ENCODE measurements at places on chromosomes 16 and 17.
A peak's percentile ranks its signal among the peaks of the same experiment; 100 is the strongest.

GRCh38 chr17:46732160-46732559, 86.3 kb downstream of the WNT3 start:
- DNase-seq = no peak

- no peak for DNase-seq
Observed at GRCh38 chr16:56198006-56198754, 6.9 kb downstream of the GNAO1 start.

- no peak for DNase-seq
Observed at GRCh38 chr16:30567991-30568638, 3.4 kb downstream of the ZNF688 start.

DNA sequence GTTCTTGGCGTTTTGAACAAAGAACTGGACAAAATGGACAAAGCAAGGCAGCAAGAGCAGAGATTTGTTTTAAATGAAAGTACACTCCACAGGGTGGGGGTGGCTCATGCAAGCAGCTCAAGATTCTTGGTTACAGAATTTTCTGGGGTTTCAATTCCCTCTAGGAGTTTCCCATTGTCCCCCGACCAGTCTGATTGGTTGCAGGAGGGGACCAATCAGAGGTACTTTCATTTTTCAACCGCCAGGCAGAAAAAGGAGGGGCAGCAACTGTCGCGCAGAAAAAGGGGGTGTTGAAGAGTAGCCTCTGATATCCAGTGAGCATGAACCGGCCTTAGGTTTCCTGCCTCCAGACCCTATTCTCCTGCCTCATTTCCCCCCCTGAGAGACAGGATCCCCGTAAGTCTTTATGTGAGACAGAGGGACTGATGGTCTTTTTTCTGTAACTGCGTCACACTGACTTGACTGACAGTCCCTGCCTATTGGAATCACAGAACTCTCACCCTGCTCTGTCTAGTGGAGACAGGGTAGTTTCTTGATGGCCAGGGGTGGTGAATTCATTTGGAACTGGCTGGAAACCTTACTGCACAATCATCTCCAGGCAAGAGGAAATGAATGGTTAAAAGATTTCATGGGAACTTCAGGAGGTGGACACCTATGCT, 59.4 kb upstream of the ALOX12 start:
- no peak for DNase-seq

GRCh38 chr16:381789-382717, at the start of gene PGAP6:
Gene PGAP6 (minus strand): TSS chr16:381978. CDS start chr16:381821, 157 bp downstream.
- peak; percentile 34 for DNase-seq

DNA sequence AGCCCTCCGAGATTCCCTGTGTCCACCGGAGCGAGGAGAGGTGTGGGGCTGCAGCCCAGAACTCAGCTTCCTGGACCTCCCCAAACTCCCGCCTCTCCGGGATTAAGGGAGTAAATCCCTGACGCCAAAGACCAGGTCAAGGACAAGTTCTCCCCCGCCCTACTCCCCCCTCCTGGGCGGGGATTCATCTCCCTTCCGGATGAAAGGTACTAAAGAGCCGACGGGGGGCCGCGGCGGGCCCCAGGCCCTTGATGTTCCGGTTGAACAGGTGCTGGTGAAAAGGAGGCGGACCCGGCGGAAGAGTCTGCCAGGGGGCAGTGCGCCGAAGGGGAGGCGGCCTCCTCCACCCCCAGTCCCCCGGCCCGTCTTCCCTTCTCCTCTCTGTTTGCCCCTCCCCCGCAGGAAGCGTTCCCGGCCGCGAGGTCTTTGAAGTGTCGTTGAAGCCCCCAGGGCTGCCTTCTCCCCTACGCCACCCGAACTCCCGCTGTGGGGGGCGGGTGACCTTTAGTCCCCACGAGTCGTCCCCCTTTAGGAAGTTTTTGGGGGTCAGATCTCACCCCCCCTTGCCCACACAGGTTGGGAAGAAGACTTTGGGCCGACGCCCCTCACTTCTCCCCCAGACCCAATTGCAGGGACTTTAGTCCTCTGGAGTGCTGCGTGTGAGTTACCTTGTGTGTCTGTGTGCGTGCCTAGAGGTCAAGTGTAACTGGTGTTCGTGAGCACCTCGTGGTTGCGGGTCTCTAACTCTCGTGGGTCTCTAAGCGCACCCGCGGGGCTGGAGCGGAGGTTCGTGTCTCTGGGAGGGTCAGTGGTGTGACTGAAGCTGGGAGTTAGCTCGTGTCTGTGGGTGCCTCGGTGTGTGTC, 1.1 kb upstream of the MLLT6 start:
- peak; percentile 42 for DNase-seq

- no peak for DNase-seq
Observed at GRCh38 chr17:11935734-11936406, 61.4 kb downstream of the ZNF18 start.

DNA sequence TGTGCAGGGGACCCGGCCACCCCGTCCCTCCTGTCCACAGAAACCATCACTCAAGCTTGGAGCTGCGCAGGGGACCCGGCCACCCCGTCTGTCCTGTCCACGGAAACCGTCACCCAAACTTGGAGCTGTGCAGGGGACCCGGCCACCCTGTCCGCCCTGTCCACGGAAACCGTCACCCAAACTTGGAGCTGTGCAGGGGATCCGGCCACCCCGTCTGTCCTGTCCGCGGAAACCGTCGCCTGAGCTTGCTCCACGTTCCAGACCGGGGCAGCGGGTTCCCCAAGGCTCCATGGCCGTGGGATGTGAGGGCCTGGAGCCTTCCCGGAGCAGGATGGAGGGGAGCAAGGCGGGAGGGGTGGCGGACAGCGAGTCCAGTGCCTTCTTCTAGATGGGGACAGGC, 25.2 kb downstream of the SOX8 start:
- no peak for DNase-seq

GRCh38 chr16:79393127-79393526, 207.4 kb downstream of the MAF start:
- no peak for DNase-seq

- DNase-seq = no peak
Observed at GRCh38 chr17:40063187-40063771, 514 bp downstream of the THRA start.

- no peak for DNase-seq
Observed at GRCh38 chr16:27383556-27384243, 18.3 kb upstream of the IL21R start.

GRCh38 chr17:80991645-80992076, at the start of gene CHMP6:
Gene CHMP6 (plus strand): TSS chr17:80991841. CDS start chr17:80991919, 78 bp downstream.
- DNase-seq = peak; percentile 32

DNA sequence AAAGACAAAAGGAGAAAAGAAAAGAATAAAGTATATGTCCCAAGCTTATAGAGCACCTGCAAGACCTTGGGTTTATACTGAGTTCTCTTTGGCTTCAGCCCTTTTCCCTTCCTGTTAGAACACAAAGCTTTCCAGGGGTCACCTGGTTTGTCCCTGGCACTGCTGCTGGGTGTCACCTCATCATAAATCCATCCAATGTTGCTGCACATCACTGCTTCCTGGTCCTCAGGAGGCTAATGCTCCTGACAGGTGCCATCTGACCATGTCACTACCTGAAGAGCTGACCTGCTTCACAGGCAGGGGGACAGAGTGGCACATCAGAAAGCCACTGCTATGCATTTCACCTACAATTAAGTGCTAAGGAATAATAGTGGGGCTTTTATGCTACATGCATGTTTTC, 164.6 kb upstream of the ELAC2 start:
- DNase-seq = no peak

DNA sequence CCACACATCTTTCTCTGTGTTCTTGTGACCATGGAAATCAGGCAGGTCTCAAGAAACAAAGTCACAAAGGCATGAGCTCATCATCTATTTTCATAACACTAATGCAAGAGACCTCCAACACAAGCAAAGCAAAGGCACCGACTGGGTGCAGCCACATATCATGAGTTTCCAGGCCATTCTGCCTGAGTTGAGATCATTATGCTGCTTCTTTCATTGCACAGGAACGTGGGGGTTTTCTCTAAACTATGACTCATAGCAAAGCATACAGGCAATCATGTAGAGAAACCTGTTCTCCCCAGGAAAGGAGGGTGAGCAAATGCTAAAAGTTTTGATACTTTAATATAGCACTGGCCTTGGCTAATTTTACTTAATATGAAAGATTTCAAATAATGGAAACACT, 60.7 kb downstream of the GRIN2A start:
- no peak for DNase-seq

- no peak for DNase-seq
Observed at GRCh38 chr16:1117176-1117900, 21.3 kb upstream of the C1QTNF8 start.

GRCh38 chr16:72841506-72841905, 206.4 kb downstream of the ZFHX3 start:
- DNase-seq = no peak

DNA sequence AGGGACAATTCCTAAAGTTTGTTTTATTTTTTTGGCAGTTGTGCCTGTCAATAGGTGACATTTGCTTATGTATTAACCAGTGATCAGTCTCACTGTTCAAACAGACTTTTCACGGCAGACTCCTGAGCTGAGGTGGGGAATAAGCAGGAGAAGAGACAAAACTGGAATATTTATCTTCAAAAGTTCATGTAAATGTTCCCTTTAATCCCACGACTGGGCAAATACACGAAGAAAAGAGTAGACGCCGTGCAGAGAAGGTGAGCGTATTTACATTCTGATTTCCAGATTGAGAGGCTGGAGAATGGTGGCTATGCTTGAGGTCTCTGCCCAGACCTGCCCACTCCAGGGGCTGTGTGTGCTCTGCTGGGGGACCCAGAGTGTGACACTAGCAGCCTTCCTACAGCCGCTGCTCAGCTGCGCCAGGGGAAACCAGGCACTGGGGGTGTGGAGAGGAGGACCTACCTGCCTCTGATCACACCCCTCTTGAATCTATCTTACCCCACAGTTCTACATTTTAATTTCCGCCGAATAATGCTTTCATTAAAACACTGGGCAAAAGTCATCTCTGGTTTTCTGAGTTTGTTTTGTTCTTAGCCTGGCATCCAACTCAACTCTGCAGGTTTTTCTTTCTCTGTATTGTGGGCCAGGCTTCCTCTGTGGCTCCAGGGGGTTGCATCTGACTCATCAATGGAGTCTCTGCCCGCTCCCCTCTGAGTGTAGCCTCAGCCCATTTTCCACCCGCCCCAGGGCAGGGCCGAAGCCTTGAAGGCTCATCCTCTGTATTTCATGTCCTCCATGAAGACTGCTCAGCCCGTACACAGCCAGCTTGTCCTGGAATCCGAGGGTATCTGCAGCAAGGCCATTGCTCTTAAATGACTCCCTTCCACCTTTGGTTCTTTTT, 237.1 kb downstream of the NTN1 start:
- no peak for DNase-seq

GRCh38 chr17:47288531-47289116, 35.0 kb downstream of the ITGB3 start:
- DNase-seq = no peak

- no peak for DNase-seq
Observed at GRCh38 chr17:491086-492021, 138.7 kb upstream of the RPH3AL start.

GRCh38 chr17:570388-570787, 144.3 kb downstream of the VPS53 start:
- DNase-seq = no peak

- DNase-seq = no peak
Observed at GRCh38 chr17:2636169-2636930, 42.9 kb downstream of the PAFAH1B1 start.

DNA sequence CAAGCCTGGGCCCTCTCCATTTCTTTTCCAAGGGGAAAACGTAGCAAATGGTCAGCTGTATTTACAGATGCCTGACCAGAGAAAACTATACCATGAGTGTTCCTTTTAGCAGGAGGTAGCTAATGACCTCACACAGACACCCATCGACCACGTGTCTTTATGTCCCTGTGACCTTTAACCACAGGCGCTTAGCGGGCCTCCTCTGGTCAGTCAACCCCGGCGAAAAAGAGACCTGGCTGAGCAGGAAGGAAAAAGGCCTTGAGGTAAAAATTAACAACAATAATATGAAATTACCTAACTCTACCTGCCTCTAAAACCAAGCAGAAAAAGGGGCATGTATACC, 9.1 kb downstream of the NUDT16L1 start:
- DNase-seq = no peak

DNA sequence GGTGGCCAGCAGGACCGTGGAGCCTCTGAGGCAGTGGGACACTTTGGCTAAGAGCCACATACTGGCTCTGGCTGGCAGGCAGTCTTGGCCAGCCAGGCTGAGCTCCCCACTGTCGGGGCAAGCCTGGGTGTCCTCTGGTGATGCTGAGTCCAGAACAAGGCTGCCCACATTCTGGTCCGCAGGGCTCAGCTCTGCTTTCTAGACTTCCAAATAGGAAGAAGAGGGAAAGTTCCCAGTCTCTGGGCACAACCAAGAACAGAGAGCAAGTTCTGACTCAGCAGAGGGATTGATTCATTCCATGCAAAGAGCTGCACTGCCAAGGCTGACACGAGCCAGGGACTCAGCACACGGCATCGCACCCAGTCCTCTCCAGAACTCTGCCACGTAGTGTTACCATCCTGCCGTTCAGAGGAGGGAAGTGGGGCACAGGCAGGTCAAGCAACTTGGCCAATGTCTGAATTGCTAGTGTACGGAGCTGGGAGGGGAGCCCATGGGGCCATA, 58.9 kb downstream of the NOS2 start:
- DNase-seq = no peak

- no peak for DNase-seq
Observed at GRCh38 chr16:368388-369158, 1.8 kb downstream of the MRPL28 start.

DNA sequence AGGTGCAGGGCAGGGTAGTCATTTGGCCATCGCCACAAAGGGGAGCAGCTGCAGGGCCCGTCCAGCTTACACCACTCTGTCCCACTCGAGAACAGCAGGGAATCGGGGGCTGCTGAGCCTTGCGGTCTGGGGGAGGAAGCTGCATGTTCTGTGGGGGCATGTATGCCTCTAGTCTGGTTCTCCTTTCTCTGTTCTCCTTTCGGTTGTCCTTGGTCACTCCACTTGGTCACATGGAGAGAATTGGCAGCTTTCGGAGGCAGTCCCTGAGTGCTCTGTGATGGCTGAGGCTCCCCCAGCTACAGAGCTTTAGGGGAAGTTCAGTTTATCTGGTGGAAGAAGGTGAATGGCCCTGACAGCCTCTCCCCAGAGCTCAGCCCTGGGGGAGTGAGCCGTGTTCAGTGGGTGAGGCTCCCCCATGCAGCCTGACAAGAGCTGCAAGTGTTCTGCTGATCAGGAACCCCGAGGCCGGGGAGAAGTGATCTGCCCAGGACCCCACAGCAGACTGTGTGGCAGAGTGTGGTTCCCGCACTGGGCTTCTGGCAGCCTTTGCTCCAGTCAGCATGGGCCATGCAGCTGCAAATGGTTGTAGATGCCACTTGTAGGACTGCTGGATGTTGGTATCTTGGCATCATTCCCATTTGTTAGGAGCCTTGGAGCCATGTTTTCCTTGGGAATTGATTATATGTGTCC, 22.3 kb upstream of the SMPD3 start:
- no peak for DNase-seq

- DNase-seq = no peak
Observed at GRCh38 chr17:36529121-36529520, 5.5 kb downstream of the MYO19 start.

DNA sequence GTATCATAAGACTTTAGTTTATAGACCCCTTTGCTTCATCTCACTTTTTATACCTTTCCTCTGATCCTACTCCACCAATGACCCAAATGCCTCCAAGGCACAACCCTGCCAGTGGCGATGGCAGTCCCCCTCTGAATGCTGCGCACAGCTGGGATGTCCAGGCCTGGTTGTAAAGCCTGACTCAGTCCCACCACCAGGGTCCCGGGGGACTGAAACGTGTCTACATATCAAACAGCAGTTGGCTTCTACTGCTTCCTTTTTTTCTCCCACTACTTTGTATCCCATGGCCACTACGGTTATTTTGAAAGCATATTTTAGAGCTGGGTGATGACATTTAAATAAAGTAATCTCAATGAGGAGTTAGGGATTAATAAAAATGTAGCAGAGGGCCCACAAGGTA, 329.8 kb upstream of the PSMD7 start:
- no peak for DNase-seq
